Activated CD4-positive, alpha-beta T cell treated with anti-CD3 and anti-CD28 coated beads, Interleukin-2, amount 50 U/mL, for 24 hours (primary cell): ENCODE measurements at places on chromosomes 4 and X.

DNA sequence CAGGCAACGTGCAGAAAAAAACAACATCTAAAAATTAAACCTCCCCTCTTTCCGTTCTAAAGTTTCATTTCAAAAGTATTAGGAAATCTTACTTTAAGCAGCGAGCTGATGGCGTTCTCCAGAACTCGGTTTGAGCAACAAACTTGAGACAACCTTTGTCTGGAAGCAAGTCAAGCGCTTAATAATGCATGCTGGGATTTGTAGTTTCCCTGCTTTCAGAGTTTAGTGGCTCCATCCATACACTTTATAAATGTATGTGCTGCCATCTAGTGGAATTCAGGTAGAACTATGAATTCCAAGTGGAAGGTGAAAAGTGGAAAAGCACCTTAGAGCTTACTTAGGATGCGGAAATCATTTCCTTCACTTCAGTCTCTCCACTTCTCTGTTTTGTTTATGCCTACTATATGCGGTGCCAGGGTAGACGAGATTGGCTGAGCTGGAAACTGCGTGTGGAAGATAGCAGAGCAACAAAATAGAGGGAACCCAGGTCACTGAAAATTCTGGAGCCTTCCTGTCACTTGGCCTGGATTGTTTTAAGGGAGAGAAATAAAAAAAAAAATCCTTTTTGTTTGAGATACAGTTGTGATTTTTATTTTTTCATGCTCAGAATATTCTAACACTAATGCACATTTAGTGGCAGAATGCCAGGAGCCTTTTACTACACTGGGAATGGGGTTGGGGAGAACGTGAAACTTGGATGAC is at the start of gene BDH2:
BDH2 (minus strand) TSS at position 144 of the 702 bp plus-strand sequence. CDS start 3,580 bp downstream, outside the sequence.
- peak; percentile 53 for DNase-seq

DNA sequence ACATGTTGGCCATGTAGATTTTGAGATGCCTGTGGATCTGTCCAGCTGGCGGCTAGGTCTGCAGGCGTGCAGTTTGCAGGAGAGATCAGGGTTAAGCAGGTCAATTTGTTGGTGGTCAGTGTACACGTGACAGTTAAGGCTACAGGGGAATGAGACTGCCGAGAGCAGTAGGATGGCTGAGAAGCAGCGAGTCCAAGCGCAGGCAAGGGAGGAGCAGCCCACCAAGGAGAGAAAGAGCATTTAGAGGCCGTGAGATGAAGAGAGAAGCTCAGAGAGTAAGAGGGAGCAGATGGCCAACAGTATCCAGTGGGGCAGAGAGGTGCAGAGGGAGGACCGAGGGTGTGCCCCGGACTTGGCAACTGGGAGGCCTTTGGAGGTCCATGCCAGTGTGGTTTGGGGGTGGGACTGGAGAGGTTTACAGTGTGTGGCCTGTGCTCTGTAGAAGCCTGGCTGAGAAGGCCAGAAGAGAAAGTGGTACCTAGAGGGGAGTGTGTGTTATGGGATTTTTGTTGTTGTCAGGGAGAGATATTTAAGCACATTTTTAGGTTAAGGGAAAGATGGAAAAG is 18.4 kb downstream of the SNX25 start:
- no peak for DNase-seq

DNA sequence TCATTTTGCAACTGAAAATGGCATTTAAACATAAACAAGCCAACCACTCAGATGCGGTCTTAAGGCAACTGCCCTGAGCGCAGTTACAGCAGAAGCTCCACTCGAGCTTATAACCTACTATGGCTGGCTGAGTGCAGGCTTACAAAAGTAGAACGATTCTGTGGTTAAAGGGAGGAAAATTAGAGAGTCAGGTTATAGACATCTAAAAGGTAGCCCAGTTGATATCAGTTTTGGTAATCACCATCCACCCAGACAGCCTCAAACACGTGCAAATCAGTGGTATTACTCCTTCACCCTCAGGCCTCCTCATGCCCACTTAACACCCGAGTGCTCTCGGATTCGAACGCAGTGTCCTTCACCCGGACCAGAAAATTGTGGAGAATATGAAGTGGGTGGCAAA is 3.1 kb downstream of the LEF1 start:
- DNase-seq: no peak

DNA sequence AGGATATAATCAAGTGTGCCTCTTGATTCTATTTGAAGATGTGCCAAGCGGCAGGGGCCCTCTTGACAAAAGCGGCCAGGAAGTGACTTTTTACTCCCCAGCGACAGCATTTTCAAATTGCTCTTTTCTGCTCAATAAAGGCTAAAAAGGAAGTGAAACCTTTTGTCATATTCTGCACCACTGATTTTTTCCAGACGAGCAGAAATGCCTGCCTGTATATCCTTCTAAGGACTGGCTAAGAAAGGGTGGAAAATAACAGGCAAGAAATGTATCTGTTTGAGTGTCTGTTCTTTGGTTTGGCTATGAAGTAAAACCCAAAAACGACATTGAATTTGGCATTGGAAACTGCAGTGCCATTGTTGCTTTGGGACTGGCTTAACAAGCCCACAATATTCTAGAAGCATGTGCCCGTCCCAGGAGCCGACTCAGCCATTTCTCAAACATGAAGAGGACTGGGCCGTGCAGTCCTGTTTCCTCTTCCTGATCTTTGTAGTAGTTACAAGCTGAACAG is 25.4 kb downstream of the TMSB4X start:
- no peak for DNase-seq

DNA sequence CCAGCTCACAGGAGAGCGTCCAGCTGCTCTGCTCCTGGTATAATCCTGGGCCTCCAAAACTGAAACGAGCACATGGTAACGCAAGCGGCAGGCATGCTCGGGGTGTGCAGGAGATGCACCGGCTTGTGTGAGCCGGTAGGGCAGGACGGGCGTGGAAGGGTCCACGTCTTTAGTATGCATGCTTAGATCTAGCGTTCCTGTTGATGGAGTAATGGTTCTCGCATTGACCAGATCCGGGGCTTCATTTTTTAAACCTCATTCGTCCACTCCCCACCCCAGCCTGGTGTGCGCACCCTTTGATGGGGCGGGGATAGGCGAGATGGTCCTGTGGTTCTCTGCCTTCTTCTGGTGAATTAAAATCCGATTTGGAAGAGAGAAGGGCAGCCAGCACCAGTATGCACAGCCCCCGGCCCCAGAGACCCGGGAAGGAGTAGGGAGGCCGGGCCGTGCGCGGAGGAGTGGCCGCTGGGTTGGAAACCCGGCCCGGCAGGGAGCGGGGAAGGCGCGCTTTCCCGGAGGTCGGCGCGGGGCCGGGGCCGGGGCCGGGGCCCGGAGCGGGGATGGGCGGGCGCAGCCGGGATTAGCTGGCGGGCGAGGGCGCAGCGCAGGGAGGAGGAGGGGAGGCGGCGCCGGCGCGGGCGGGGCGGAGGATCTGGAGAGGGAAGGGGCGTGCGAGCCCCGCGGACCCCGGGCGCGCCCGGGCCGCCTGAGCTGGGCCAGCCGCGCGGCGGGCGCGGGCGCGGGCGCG is 39.9 kb downstream of the FAM149A start:
- DNase-seq: no peak

- DNase-seq: no peak
Measured at GRCh38 chrX:48761674-48762471, at the start of gene GLOD5. TSS of gene GLOD5 (plus strand) at chrX:48761747. CDS start at chrX:48761791, 44 bp downstream.

GRCh38 chrX:37905436-37906147 is 58.2 kb upstream of the DYNLT3 start:
- no peak for DNase-seq

DNA sequence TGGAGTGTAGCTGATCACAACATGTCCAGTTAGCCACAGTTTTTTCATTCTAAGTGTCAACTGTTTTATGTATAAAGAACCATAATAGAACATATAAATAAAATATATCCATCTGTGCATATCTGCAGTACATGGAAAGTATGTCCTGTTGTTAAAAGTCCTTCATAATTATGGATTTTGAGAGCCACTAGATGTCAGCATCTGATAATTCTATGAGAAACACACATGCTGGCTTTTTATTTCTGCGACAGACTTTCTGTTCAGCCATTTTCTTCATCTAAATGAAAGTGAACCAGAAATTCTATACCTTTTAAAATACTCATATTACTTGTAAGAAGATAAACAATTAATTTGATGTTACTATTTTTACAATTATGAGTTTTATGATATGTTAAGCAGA is 251.5 kb downstream of the GPM6A start:
- DNase-seq: no peak

DNA sequence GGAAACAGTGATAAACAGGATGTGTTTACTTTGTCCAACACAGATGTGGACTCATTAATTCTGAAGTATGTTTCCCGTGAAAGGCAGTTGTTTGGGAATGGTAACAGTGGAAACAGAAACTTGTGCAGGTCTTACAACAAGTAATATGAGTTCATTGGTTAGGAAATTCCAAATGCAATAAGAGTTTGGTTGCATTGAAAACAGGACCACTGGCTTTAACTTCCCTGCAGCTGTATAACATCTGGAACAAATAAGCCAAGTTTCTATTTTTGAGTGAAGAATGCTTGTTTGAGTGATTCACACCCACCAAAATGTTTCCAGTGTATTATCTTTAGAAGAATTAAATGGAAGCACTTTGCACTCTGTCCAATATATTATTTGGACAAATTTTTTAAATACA is 82.4 kb upstream of the BMP3 start:
- no peak for DNase-seq

DNA sequence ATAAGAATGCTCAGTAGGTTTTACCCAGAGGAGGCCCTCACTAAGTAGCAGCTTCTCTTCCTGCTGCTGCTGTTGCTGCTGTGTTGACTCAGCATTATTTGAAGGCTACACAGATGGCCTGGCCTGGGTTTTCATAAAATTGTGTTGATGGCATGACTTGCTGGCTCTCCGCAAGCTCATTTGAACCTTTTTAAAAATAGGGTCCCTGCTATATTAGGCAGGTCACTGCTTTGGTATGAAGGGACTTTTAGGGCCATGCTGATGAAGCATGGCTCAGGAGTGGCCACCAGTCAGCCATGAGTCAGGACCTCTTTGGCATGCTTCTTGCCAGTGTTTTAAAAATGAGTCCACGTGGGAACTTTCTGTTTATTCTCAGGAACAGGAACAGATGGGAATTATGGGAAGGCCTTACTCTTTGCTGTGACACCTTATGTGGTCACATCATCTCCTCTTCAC is 128.7 kb downstream of the MID1IP1 start:
- no peak for DNase-seq

GRCh38 chr4:128571747-128572146 is 237.8 kb upstream of the JADE1 start:
- no peak for DNase-seq

GRCh38 chrX:127570276-127570675 is 481.9 kb downstream of the ACTRT1 start:
- DNase-seq: no peak

DNA sequence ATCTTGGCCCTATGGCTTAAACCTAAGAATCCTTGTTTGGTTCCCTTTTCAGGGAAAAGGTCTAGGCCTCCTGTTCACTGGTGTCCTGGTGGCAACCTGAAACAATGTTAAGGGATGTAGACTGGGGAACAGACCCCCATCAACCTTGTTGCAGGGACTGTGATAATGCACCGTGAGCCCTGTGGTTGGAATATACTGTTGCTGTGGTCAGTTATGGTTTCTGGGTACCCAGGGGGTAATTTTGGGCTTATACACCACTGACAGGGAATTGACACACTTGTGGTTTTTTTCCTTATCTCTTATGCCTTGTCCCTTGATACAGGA is 64.0 kb upstream of the WDR1 start:
- DNase-seq: no peak

DNA sequence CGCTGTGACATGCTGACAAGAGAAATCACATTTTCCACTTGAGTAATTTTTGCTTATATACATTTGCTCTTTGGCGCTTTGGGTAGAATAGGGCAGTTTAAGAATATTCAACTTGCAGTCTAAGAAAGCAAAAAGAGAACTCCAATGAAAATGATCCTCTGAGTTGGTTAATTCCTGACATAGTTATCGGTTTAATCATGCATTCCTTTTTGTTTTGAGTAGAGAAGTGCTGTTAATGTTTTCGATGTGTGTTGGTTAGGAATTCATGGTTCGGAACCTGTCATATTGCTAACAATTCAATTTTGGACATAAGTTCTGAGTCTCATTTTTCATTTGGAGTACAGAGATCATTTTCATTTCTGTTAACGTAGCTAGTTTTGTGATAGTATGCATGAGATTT is 700.6 kb upstream of the PITX2 start:
- no peak for DNase-seq

- DNase-seq: no peak
Measured at GRCh38 chrX:77415161-77415560, 32.0 kb upstream of the FGF16 start.

- no peak for DNase-seq
Measured at GRCh38 chr4:174561560-174561959, 39.3 kb upstream of the HPGD start.

DNA sequence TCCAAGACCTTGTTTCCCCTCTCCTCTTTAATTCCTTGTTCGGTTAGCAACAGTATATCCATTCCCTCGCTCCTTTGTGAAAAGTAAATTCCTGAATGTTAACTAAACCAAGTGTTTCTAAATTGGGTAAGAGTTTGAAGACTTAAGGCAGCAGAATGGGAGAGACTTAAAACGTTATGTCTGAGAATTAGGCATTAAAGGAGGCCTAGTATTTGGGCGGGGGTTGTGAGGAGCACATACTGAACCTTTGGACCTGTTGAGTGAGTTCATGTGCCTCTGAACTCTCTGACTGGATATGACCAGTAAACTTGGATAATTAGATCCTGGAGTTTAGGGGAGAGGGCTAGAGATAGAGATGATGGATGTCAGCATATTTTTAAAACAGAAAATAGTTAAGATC is 1.2 kb downstream of the MSMO1 start:
- DNase-seq: no peak

GRCh38 chrX:79259073-79259689 is 108.0 kb downstream of the ITM2A start:
- peak; percentile 48 for DNase-seq

- no peak for DNase-seq
Measured at GRCh38 chrX:42260854-42261253, 337.5 kb upstream of the CASK start.

- peak; percentile 47 for DNase-seq
Measured at GRCh38 chrX:153723351-153724251, 586 bp downstream of the BCAP31 start.

DNA sequence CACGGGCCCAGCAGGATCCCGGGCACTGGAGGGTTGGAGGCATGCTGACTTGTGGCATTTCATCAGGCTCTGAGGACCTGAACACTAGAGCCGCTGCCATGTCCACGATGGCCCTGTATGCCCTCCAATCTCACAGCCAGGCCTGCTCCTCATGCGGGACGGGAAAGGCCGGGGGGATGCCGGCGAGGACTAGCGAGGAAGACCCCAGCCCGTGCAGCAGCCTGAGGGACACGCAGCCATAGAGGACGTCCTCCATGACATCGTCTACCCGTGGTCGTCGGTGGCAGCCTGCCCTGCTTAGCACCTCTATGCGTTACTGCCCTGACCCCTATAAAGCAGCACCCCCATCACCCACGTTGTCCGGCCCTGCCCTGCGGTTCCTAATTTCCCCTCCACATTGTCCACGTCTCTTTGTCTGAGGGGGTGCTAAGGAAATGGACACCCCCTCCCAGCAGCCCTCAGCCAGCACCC is 32.6 kb downstream of the HMX1 start:
- no peak for DNase-seq

- no peak for DNase-seq
Measured at GRCh38 chr4:71267244-71267643, 71.6 kb upstream of the SLC4A4 start.

GRCh38 chrX:77945910-77946545 is 23.4 kb downstream of the PGAM4 start:
- DNase-seq: no peak
